ENCODE measurements at places on chromosomes 2 and 18. TPM values are rescaled to one million over a fixed set of nuclear protein-coding genes. Genes with fewer than 3 reads are reported as not detected.

The NT5C1B gene
- total RNA-seq, result not detected

GRCh38 chr2:207905546-207905945 is 119.8 kb downstream of the PLEKHM3 start:
- no peak overlapping the region for H3K27ac ChIP-seq
- H3K27me3 ChIP-seq, result no peaks in the 10 kb centered on the region
- DNase-seq, result no peak
- no peaks in the 10 kb centered on the region for H3K36me3 ChIP-seq

- no peak overlapping the region for H3K4me3 ChIP-seq
- no peaks in the 10 kb centered on the region for H3K4me1 ChIP-seq
- H3K36me3 ChIP-seq, result no peaks in the 10 kb centered on the region
- no peak for DNase-seq
- no peak overlapping the region for H3K27ac ChIP-seq
These were observed 54.9 kb downstream of the LIPG start for GRCh38 chr18:49616618-49617328.

- no peaks in the 10 kb centered on the region for H3K27me3 ChIP-seq
- no peak overlapping the region for H3K4me3 ChIP-seq
- no peak overlapping the region for H3K27ac ChIP-seq
- no peak for DNase-seq
These were observed 105.6 kb downstream of the CSRNP3 start for GRCh38 chr2:165575044-165575615.

DNA sequence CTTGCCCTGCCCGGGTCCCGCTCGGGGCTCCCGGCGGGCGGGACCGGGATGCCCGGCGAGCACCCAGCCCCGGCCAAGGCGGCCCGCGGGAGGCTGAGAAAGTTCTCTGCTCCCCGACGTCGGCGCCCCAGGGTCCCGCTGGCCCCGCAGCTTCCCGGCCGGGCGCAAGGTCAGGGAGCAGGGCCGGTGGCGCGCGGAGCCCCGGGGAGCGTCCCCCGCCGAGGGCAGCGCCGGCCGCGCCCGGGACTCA is 331 bp downstream of the SERPINE2 start:
- H3K4me3 ChIP-seq, result peak overlapping the region; percentile 51
- no peaks in the 10 kb centered on the region for H3K36me3 ChIP-seq
- no peak for DNase-seq
- H3K27ac ChIP-seq, result peak overlapping the region; percentile 42

GRCh38 chr18:46720521-46720920 is 36.3 kb downstream of the ST8SIA5 start:
- H3K4me1 ChIP-seq, result no peaks in the 10 kb centered on the region
- no peaks in the 10 kb centered on the region for H3K36me3 ChIP-seq
- no peak for DNase-seq

- DNase-seq, result no peak
- peak overlapping the region; percentile 90 for H3K27ac ChIP-seq
- peak overlapping the region; percentile 76 for H3K4me3 ChIP-seq
- peaks cover 29% of the 10 kb centered on the region for H3K36me3 ChIP-seq
These were observed 1.2 kb downstream of the ZNF514 start for GRCh38 chr2:95158441-95158840.

- no peak overlapping the region for H3K27ac ChIP-seq
- H3K36me3 ChIP-seq, result no peaks in the 10 kb centered on the region
- no peak overlapping the region for H3K4me3 ChIP-seq
- no peaks in the 10 kb centered on the region for H3K27me3 ChIP-seq
- no peak for DNase-seq
- no peaks in the 10 kb centered on the region for H3K4me1 ChIP-seq
These were observed 186.0 kb downstream of the GULP1 start for GRCh38 chr2:188477564-188478103.

DNA sequence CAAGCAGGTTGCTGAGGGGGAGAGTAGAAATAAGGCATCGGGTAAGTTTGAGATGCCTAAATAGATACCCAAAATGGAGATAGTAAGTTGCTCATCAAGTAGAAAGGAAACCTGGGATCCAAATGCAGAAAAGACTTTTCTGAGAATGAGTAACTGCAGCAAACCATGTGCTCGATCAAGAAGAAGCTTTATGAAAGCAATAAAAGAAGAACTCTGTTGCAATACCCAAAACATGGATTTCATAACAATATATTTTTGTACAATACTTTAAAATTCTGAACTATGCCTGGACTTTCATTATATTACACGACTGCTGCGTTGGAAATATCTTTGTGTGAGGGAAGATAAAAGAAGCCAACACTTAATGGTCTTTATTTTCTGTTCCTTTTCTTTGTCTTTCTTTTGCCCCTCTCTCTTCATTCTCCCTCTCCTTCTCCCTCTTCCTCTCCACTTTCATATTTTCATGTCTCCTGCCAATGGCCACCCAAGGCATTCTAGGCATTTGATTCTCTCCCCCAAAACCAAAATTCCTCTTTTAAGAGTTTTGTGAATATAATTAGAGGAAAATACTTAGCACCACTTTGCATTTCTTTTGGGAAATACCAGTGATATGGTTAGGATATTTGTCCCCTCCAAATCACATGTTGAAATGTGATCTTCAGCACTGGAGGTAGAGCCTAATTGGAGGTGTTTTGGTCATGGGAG is 257.6 kb downstream of the MREG start:
- no peak overlapping the region for H3K4me3 ChIP-seq
- DNase-seq, result no peak
- no peaks in the 10 kb centered on the region for H3K36me3 ChIP-seq
- H3K4me1 ChIP-seq, result no peaks in the 10 kb centered on the region
- no peak overlapping the region for H3K27ac ChIP-seq

The MYCN gene
- total RNA-seq, result 0.71 TPM

The MITD1 gene
- 21.0 TPM for total RNA-seq

- H3K27ac ChIP-seq, result no peak overlapping the region
- H3K4me1 ChIP-seq, result no peaks in the 10 kb centered on the region
- no peak for DNase-seq
- no peaks in the 10 kb centered on the region for H3K27me3 ChIP-seq
- H3K36me3 ChIP-seq, result no peaks in the 10 kb centered on the region
- no peak overlapping the region for H3K4me3 ChIP-seq
These were observed 27.6 kb upstream of the GNAL start for GRCh38 chr18:11661430-11661829.

- H3K27me3 ChIP-seq, result no peaks in the 10 kb centered on the region
- no peak overlapping the region for H3K27ac ChIP-seq
- no peaks in the 10 kb centered on the region for H3K36me3 ChIP-seq
- H3K4me3 ChIP-seq, result no peak overlapping the region
These were observed 33.7 kb upstream of the LYPD6B start for GRCh38 chr2:149004836-149005235.

DNA sequence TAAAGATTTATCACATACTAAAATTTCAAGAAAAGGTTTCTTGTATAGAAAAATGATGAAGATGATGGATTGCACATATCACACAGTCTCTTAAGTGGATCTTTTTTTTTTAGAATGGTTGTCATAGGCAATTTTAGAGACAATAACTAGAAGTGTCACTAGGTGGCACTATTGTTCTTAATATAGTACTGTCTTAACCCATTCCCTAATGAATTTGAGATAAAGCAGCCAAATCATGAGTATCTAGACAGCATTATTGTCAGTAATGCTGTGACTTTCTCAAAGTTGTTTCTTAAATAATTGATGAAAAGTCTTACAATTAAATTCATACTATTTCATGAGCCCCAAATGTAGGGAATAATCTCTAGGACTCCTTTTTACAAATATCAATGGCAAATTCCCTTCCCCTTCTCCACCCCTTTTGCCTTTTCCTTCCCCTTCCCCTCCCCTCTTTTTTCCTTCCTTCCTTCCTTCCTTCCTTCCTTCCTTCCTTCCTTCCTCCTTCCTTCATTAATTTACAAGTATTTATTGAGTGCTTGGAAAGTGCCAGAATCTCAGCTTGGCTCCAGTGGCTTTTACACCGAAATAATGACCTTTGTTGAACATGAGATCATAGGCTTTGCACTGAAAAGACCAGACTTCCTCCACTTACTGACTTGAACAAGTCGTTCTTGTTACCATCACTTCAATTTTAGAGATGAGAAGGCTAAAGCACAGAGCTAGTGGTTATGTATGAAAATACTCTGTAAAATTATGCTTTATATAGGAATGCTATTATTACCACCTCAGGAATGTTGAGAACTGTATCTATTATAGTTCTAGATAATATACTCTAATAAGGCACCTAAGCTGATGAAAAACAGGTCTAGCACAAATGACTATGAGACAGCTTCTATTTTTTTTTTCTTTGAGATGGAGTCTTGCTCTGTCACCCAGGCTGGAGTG is 19.8 kb downstream of the MYL12B start:
- peak overlapping the region; percentile 24 for H3K27ac ChIP-seq
- H3K36me3 ChIP-seq, result peaks cover 25% of the 10 kb centered on the region
- H3K27me3 ChIP-seq, result no peaks in the 10 kb centered on the region
- no peaks in the 10 kb centered on the region for H3K4me1 ChIP-seq
- H3K4me3 ChIP-seq, result no peak overlapping the region

GRCh38 chr2:58800881-58801280 is 559.8 kb upstream of the FANCL start:
- H3K4me3 ChIP-seq, result no peak overlapping the region
- no peak for DNase-seq
- H3K4me1 ChIP-seq, result no peaks in the 10 kb centered on the region

The AQP4 gene
- 0.83 TPM for total RNA-seq

DNA sequence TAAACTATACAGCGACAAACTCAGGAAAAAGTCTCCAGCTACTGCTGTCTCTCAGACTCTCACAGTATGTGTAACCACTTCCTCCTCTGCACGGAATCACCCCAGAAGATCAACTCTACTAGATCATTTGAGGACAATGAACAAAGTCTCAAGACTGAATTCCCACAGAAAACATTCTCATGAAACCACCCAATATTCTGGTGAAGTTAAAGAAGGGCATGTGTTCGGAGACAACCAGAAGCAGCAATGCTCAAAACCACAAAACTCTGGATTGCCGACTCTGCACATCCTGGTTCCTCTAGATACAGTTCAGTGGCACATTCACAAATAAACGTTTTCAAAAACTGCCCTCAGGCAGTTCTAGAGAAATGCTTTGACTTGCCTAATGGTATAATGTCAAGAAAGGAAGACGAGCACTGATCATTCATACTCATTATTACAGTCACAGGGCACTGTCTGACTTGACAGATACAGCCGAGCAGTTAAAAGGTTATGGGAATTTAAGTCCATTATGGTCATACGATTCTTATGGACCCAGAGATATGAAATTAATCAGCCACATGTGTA is 91.9 kb upstream of the STK17B start:
- H3K36me3 ChIP-seq, result no peaks in the 10 kb centered on the region
- no peak overlapping the region for H3K27ac ChIP-seq
- H3K4me1 ChIP-seq, result no peaks in the 10 kb centered on the region

DNA sequence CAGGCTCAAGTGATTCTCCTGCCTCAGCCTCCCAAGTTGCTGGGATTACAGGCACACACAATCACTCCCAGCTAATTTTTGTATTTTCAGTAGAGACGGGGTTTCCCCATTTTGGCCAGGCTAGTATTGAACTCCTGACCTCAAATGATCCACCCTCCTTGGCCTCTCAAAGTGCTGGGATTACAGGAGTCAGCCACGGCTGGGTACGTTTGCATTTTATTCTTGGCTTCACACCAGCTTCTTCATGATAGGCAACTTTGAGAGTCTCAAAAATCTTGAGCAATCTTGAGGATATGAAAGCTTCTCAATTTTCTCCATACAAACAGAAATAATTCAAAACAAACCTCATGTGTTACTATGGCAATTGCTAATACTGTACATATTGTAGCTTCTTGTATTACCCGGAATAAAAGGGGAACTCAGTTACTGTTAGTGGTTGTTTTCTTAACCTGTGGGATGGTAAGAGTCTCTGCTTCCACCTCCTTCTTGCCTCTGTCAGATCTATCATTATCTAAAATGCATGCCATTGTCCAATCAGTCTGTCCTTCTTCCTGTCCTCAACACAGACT is 102.9 kb upstream of the SYT4 start:
- no peaks in the 10 kb centered on the region for H3K27me3 ChIP-seq
- H3K27ac ChIP-seq, result no peak overlapping the region
- no peak for DNase-seq
- H3K36me3 ChIP-seq, result no peaks in the 10 kb centered on the region

The SLC23A3 gene
- total RNA-seq, result 0.36 TPM

DNA sequence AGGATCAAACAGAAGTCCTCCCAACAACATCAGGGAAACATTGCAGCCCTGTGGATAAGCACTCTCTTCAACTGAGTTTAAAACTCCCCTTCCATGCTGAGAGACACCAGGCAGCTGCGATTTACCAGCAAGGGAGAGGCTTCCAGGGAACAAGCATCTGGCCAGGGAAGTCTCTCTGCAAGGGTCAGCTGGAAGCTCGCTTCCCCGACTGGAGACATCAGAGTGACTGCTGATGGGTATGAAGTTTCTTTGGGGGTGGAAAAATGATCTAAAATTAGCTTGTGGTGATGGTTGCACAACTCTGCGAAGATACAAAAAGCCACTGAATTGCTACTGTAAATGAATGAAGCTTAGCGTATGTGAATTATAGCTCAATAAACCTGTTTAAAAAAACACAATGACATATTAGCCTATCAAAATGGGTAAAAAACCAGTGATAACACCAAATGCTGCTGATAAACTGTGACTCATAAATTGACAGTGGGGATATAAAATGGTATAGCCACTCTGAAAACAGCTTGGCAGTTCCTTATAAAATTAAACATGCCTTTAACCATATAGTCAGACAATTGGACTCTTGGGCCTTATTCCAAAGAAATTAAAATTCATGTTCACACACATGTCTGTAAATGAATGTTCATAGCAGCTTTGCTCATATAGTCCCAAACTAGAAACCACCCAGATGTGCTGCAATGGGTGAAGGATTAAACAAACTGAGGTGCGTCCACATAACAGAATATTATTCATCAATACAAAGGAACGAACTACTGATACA is 1082.0 kb downstream of the SOCS6 start:
- no peaks in the 10 kb centered on the region for H3K4me1 ChIP-seq
- no peak overlapping the region for H3K27ac ChIP-seq
- no peak for DNase-seq
- H3K4me3 ChIP-seq, result no peak overlapping the region
- H3K36me3 ChIP-seq, result no peaks in the 10 kb centered on the region
- H3K27me3 ChIP-seq, result no peaks in the 10 kb centered on the region

DNA sequence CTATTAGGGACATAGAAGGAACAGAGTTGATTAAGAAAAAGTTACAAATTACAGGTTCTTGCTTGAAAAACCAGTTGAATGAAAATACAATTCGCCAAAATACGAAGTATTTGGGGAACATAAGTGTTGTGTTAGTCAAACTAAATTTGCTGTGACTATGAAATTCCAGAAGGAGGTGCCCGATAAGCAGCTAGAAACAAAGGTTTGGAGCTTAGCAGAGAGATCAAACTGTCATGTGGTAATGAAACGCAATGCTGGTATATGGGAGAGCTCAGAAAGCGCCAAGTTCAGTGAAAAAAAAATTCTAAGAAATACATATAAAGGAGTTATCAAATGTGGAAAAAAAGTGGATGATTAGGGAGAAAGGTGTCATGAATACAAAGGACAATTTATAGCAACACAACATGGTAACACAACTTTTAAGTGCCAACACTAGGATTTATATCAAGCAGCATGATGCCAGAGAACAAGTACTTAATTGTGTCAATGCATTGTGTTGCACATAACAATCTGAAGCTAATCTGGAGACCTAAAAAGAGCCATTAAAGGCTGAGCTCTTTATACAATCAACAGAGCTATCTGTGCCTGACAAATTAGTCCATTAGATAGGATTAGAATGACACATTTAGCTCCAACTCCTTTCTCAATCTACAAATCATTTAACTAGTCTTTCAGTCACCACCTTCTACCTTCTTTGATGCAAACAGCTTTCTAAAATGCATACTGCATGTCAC is 31.2 kb downstream of the SMAD2 start:
- no peak for DNase-seq
- no peaks in the 10 kb centered on the region for H3K27me3 ChIP-seq
- H3K4me3 ChIP-seq, result no peak overlapping the region

The ANO7 gene
- total RNA-seq, result 0.41 TPM

The MFSD2B gene
- total RNA-seq, result not detected

Measured in sigmoid colon (tissue), 7 donors.